ENCODE measurements at places on chromosomes 5 and 9.
A peak's percentile ranks its signal among the peaks of the same experiment; 100 is the strongest.

DNA sequence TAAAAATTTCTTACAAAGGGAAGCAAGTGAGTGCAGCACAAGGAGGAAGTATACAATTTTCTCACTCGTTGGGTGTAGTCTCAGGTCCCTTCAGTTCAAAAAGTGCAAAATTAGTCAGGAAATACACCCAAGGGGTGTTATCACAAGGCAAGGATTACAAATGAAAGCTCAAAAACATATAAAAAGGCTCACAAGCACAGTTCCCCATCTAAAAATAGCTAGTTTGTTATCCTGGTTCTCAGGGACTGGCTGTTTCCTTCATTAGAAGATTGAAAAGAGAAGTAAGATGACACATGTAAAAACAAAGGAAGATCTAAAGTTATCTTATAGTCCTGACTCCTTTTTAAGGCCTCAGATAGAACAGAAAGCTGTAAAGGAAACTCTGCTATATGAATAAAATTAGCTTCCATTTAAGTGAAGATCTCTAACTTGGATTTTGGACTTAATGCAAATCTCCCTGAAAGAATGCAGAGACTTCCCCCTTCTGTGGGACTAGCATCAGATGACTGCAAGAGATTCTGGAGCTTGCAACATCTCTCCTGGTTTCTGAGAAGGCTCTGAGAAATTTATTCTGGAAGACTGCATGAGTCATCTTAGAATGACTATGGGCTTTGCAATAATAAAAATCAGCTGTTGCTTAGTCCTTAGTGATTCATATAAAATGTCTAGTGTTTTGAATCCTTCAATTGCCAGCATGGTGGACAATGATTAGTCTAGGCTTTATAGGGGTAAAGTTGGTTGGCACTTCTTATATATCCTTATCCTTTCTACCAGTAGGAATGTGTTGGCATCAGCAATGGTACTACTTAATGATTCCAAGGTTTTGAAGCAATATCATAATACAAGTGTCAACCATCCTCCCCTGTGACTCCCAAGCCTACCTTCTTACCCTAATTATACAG is 25.4 kb downstream of the DAB2 start:
- H3K4me1 ChIP-seq: no peaks in the 10 kb centered on the region
- no peaks in the 10 kb centered on the region for H3K27me3 ChIP-seq
- no peak overlapping the region for H3K27ac ChIP-seq
- peaks cover 6% of the 10 kb centered on the region for H3K36me3 ChIP-seq

DNA sequence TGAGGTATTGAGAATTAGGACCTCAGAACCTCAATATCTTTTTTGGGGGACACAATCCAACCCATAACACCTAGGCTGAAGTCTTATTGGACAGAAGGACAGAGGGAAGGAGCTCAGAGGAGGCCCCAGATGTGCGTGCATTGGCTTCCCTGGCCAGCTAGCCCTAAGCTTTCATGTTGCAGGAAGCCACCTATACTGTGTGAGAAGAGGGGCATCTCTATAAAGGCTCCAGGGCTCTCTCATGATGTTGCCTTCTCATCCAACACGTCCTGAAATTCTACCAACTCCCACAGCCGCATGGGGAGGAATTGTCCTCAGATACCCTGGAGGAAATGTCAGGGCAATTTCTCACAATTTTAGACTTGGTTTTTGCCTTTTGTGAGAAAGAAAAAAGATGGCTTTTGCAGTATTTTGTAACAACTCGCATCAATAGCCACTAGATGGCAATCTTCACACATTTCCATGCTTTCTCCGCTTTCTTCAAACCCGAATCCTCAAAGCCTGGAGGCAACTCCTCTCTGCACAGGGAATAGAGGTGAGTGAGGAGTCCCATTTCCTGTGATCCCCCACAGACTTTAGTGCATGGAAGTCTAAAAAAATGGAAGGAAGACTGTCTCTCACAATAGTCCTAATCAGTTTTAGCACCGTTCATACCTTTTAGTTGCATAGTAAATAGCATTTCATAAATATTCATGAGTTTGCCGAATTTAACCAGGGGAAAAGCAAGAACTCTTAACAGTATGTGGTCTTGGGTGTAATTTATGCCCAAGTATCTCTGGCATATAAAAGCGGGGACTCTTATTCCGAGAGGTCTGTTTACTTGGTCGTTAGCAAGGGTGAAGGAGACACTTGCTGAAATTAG is 7.4 kb upstream of the PPP3R2 start:
- no peak overlapping the region for H3K27ac ChIP-seq
- H3K27me3 ChIP-seq: no peaks in the 10 kb centered on the region
- no peak for DNase-seq
- no peaks in the 10 kb centered on the region for H3K4me1 ChIP-seq
- H3K36me3 ChIP-seq: no peaks in the 10 kb centered on the region

DNA sequence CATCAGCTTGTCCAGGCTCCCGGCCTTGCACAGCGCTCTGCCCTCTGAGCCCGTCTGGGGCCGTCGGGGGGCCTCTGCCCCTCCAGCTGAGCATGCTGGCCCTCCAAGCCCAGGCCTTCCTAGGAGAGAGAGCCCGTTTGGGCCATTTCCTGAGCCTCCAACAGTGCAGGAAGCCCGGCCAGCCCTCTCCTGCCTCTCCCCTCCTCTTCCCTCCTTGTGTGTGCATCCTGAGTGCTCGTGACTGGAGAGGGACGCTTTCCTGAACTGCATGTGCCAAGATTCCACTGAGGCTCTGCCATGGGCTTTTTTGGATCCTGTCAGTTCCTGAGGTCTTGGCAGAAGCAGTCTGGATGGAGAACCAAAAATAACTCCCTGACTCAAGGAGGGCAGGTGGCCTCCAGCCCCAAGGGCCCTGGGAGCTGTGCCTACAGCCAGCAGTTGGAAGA is 15.6 kb downstream of the OLFM1 start:
- H3K36me3 ChIP-seq: no peaks in the 10 kb centered on the region
- no peak overlapping the region for H3K4me3 ChIP-seq
- H3K4me1 ChIP-seq: peaks cover 23% of the 10 kb centered on the region
- no peak for DNase-seq
- no peaks in the 10 kb centered on the region for H3K27me3 ChIP-seq

DNA sequence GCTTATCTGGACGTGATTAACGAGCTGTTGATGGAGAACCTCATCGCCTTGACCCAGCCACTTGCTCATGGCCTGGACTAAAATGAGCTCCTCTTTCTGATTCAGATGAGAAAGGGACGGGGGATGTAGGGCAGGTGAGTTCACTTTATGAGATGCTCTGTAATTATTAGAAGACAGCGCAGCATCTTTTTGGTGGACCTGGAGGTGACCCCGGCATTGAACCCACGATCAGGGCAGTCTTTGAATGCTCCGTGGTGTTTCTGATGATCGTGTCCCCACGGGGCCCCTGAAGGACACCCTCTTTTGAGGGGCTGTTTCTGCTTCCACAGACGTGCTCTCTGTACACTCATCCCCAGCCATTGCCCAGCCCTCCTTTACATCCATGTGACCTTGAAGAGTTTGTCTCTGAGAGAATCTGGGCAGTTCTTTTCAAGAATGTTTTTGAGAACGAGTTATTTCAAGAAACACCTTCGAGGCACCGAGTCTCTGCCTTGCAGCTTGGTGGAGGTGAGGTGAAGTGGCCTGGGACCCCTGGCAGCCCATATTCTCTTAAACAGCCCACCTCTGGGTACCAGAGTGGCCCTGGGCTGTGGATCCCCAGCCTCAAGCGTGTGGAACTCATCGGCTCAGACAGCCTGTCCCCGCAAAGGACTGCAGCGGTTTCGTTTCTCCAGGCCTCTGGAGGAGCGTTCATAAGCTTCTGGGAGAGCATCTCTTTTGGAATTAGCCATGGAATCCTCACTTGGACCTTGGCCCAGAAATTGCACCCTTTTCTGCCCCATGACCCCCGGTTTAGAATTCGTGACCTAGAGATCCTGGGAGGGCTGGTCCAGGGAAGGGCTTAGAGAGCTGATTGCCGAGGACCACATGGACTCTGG is 50.3 kb downstream of the COL5A1 start:
- no peaks in the 10 kb centered on the region for H3K27me3 ChIP-seq
- H3K4me3 ChIP-seq: no peak overlapping the region
- DNase-seq: no peak
- H3K4me1 ChIP-seq: no peaks in the 10 kb centered on the region
- no peaks in the 10 kb centered on the region for H3K36me3 ChIP-seq
- H3K27ac ChIP-seq: no peak overlapping the region

GRCh38 chr5:141681695-141682641 is at the start of gene ARAP3:
ARAP3 (minus strand) TSS chr5:141682230; CDS start chr5:141680486, 1,744 bp downstream.
- peaks cover 15% of the 10 kb centered on the region for H3K4me1 ChIP-seq
- peak within 1 kb of the TSS; percentile 93 for H3K27ac ChIP-seq
- H3K4me3 ChIP-seq: peak within 1 kb of the TSS; percentile 51
- DNase-seq: peak; percentile 89
- H3K36me3 ChIP-seq: no peaks in the 10 kb centered on the region
- no peaks in the 10 kb centered on the region for H3K27me3 ChIP-seq

DNA sequence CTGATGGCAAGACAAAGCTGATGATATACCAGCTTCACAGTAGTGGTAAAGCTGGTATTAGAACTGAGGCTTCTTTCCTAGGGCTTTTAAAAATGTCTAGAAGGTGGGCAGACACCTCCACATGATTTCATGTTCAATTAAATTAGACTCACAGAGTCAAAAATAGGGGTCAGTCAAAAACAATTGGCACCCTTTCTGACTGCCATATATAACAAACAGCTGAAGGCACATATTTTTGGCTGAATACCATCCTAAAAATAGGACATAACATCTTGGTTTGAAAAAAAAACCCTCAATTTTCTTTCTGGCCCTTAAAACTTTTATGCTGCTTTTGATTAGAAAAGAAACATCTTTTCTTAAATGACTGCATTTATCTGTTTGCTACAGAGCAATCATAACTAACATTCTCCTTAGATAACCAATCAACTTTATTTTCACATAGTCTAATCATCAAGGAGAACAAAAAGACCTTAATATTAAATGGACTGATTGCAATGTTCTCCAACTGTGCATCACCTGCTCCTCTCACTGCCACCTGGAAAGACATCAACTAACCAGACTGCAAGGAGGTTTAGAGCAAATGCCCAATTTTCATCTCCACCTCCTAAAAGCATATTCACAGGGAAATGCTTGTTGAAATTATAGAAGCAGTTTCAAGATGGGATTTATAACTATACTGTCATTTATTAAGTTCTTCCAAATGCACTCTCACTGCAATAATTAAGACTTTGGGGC is 3.2 kb downstream of the SGTB start:
- peaks cover 5% of the 10 kb centered on the region for H3K36me3 ChIP-seq
- no peak overlapping the region for H3K27ac ChIP-seq
- H3K27me3 ChIP-seq: no peaks in the 10 kb centered on the region
- no peak overlapping the region for H3K4me3 ChIP-seq
- no peak for DNase-seq

DNA sequence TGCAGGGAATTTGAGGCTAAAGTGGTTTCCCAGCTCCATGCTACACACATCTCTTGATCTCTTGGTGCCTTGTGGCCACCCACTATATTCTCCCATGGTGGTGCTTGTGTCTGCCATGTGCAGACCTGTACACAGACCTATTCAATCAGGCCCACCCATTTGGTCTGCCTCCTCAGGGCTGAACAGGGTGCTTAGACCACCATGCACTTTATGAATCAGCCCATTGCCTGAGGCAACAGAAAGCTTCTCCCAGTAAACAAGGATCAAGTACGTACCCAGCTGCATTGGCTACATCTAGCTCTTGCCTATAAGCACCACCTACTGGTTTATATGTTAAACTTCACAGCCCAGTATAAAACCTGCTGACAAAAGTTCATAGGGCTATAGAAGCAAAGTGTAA is 664.3 kb upstream of the EDIL3 start:
- H3K27ac ChIP-seq: no peak overlapping the region
- H3K4me3 ChIP-seq: no peak overlapping the region
- no peaks in the 10 kb centered on the region for H3K27me3 ChIP-seq
- no peaks in the 10 kb centered on the region for H3K4me1 ChIP-seq

DNA sequence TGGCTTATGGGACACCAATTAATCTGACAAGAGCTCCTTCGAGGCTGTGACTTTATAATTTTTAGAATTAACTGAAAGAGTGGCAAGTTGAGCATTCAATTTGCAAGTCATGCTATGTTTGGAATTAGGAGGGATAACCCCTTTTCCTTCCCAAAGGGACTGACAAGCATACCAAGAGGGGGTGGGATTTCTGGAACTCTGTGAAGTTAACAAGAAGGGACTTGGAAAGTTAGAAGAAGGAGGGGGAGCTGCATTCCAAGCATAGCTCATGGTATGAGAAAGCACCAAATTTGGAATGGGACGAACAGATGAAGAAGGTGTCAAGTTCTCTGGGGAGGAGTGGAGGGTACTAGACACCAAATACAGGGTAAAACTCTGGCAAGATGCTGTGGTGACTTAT is 8.9 kb upstream of the PALM2AKAP2 start:
- no peak overlapping the region for H3K27ac ChIP-seq
- DNase-seq: peak; percentile 55
- peaks cover 12% of the 10 kb centered on the region for H3K4me1 ChIP-seq
- no peaks in the 10 kb centered on the region for H3K36me3 ChIP-seq

GRCh38 chr5:166595274-166595951 is 1696.0 kb upstream of the WWC1 start:
- H3K4me3 ChIP-seq: no peak overlapping the region
- H3K36me3 ChIP-seq: no peaks in the 10 kb centered on the region
- no peaks in the 10 kb centered on the region for H3K4me1 ChIP-seq
- H3K27me3 ChIP-seq: no peaks in the 10 kb centered on the region

DNA sequence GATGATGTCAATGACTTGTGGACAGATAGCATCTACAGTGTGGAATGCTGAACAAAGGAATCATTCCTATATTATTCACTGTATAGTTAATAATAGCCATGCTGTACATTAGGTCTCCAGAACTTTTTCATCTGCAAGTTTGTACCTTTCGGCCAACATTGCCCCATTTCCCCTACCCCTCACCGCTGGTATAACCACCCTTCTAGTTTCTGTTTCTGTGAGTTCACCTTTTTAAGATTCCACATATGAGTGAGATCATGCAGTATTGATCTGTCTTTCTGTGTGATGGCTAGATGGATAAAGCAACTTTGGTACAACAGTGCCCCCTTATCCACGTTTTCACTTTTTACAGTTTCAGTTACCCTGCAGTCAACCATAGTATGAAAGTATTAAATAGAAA is 18.8 kb upstream of the ALDH1B1 start:
- no peak for DNase-seq
- H3K4me3 ChIP-seq: no peak overlapping the region
- H3K27me3 ChIP-seq: no peaks in the 10 kb centered on the region
- no peaks in the 10 kb centered on the region for H3K4me1 ChIP-seq

DNA sequence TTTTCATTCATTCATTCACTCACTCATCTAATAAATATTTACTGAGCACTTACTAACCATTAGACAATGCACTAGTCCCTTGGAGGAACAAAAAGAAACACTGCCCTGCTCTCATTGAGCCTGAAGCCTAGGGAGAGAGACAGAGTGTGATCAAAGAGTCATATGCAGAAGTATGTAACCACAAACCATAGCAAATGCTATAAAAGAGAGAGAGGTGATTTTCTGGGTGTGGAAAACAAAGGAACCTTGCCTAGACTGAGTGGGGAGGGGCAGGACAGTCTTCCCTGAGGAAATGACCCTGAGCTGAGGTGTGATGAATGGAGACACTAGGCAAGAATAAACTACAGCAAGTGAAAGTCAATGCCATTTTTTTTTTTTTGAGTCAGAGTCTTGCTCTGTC is 10.8 kb upstream of the ADRA1B start:
- no peak for DNase-seq
- no peaks in the 10 kb centered on the region for H3K27me3 ChIP-seq
- H3K4me3 ChIP-seq: no peak overlapping the region
- H3K4me1 ChIP-seq: no peaks in the 10 kb centered on the region
- H3K36me3 ChIP-seq: no peaks in the 10 kb centered on the region

- H3K27me3 ChIP-seq: no peaks in the 10 kb centered on the region
- DNase-seq: peak; percentile 62
- peak overlapping the region; percentile 96 for H3K4me3 ChIP-seq
- peaks cover 7% of the 10 kb centered on the region for H3K4me1 ChIP-seq
- H3K36me3 ChIP-seq: no peaks in the 10 kb centered on the region
Observed at GRCh38 chr9:129111528-129112151, 425 bp downstream of the PTPA start.

Measured in lung (tissue), 17 donors.